ENCODE measurements at places on chromosomes 4 and X. TPM values are rescaled to one million over a fixed set of nuclear protein-coding genes. Genes with fewer than 3 reads are reported as not detected.
A peak's percentile ranks its signal among the peaks of the same experiment; 100 is the strongest.

The AKAP17A gene
- polyA plus RNA-seq, result 65.9 TPM

GRCh38 chrX:14039344-14039743 is 9.7 kb upstream of the GEMIN8 start:
- H3K4me3 ChIP-seq, result no peak overlapping the region
- no peaks in the 10 kb centered on the region for H3K36me3 ChIP-seq
- peak; percentile 11 for DNase-seq
- H3K4me1 ChIP-seq, result no peaks in the 10 kb centered on the region

DNA sequence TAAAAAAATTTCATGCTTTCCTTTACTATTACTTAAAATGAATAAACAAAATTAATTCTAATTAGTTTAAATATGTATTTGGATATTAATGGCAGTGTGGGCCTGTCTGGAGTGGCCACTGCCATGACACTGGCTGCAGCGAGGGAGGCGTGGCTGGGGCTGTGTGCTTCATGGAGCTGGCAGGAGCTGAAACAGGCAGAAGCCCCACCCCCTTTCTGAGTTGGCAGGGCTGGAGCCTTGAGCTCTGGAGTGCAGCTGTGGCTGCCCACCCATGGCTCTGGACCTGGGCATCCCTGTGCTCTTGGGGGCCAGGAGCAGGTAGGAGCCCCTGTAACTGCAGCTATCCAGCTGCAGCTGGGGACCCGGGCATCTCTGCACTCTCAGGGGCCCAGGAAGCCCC is 8.2 kb upstream of the HSD17B11 start:
- no peaks in the 10 kb centered on the region for H3K36me3 ChIP-seq
- no peaks in the 10 kb centered on the region for H3K4me1 ChIP-seq
- no peak overlapping the region for H3K4me3 ChIP-seq
- no peak overlapping the region for H3K27ac ChIP-seq
- DNase-seq, result no peak

DNA sequence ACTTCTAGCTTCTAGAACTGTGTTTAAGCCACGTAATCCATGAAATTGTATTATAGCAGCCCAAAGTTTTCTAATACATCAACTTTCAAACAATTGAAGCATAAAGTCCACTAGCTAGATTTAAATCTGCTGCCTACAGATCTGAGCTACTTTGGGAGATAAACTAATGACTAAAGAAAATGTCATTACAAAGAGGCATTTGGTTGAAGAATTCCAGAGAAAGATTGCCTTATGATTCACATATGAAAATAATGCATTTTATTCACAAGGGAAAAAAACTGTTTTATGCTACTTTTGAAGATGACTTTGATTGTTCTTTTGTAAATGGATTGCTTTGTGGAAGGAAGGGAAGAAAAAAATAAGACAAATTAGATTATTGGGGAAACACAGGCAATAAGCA is 124.1 kb upstream of the SLIT2 start:
- no peaks in the 10 kb centered on the region for H3K36me3 ChIP-seq
- no peak overlapping the region for H3K27ac ChIP-seq
- no peak overlapping the region for H3K4me3 ChIP-seq
- no peaks in the 10 kb centered on the region for H3K27me3 ChIP-seq

DNA sequence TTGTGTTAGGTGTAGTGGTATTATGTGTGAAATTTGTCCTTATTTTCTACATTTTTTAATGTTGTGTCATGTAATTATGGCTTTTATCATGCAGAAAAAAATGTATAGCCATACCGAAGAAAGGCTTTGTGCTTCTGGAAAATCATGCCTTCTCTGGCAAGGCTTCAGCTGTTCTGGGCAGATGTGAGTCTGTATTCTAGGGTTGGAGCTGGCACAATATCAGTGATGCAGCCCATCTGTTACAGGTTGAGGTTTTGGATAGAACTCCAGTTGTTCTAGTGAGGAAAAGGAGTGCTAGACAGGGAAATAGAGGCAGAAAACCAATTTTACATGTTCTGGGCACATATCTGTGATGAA is 44.8 kb upstream of the PRSS12 start:
- no peak overlapping the region for H3K27ac ChIP-seq
- H3K27me3 ChIP-seq, result no peaks in the 10 kb centered on the region
- no peak for DNase-seq
- no peak overlapping the region for H3K4me3 ChIP-seq
- H3K36me3 ChIP-seq, result no peaks in the 10 kb centered on the region

- H3K27ac ChIP-seq, result no peak overlapping the region
- DNase-seq, result no peak
- no peaks in the 10 kb centered on the region for H3K4me1 ChIP-seq
- H3K4me3 ChIP-seq, result no peak overlapping the region
Measured at GRCh38 chr4:157447195-157447594, 226.7 kb downstream of the GRIA2 start.

DNA sequence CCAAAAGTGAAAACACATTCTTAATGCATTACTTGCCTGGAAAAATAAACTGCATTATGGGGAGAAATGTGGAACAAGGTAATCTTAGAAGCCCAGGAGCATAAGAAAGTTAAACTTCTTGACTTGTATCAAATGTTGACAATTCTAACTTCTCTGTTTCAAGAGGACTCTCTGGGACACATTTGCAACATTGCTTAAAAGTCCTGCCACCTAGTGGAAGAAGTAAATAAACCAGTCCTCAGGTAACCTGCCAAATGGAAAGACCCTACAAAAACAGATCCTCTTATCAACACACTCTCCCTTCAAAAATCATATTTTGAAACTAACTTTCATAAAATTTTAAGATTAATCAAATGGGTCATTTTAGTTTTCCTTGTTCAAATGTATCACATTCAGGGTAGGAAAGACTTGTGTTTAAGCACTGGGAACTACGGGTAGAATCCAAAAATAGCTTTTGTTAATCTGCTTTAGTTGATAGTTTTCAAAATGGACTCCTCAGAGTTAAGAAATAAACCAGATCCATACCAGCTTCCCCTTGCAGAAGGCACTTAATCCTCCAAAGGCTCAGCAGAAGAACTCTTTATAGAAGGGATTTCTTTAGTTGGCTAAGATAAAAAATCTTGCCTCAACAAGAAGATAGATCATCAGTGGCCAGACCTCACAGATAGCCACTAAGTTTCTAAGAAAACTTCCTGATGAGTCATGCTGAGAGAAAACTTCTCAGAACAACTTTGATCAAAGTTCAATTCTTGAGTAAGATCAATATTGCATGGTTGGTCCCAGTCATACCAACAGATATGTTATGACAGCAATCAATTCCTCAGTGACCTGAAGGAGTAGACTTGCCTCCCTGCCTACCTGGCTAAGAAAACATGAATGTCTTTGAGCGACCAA is 141.7 kb downstream of the HHIP start:
- H3K27ac ChIP-seq, result no peak overlapping the region
- no peaks in the 10 kb centered on the region for H3K36me3 ChIP-seq
- no peak overlapping the region for H3K4me3 ChIP-seq
- no peaks in the 10 kb centered on the region for H3K27me3 ChIP-seq

DNA sequence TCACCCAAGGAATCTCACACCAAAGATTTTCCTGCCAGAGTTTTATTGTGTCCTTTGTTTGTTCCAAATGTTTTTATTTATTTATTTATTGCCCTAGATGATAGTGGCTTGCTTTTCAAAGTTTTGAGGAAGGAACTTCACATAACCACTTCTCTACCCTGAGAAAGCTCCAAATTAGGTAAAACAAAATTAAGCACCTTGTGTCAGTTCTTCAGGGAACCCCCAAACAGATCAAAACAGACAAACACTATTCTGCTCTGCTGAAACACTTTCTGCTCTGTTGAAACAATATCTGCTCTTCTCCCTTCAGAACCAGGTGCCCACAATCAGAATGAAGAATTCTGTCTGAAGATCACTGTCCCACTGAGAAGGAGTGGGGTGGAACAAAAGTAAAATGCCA is 16.5 kb upstream of the CYBB start:
- H3K27me3 ChIP-seq, result no peaks in the 10 kb centered on the region
- no peaks in the 10 kb centered on the region for H3K4me1 ChIP-seq
- H3K27ac ChIP-seq, result no peak overlapping the region
- DNase-seq, result no peak
- no peaks in the 10 kb centered on the region for H3K36me3 ChIP-seq

GRCh38 chr4:148289740-148290139 is 152.5 kb downstream of the NR3C2 start:
- no peaks in the 10 kb centered on the region for H3K36me3 ChIP-seq
- H3K4me1 ChIP-seq, result peaks cover 15% of the 10 kb centered on the region
- no peak overlapping the region for H3K4me3 ChIP-seq
- H3K27me3 ChIP-seq, result no peaks in the 10 kb centered on the region
- DNase-seq, result peak; percentile 54
- H3K27ac ChIP-seq, result peak overlapping the region; percentile 25

All from large intestine (tissue), 12 donors.